ENCODE measurements at places on chromosomes 16 and 17.

DNA sequence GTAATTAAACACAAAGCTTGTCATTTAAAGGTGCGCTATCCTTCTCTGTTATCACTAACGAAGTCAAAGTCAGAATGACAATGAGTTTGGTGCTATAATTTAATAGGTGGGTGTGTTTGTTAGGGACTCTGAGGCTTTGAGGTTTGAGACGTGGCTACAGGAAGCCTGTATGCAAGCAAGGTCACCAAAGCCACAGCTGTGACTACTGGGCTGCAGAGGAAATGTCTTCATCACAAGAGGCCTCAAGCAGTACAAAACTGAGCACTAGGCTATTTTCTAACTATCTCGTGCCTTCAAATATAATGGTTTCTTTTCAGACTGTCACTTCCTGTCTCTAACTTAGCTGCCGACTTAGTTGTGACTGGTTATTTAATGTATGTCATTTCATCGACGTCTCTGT lies 141.2 kb downstream of the AATF start:
- no peak for DNase-seq

DNA sequence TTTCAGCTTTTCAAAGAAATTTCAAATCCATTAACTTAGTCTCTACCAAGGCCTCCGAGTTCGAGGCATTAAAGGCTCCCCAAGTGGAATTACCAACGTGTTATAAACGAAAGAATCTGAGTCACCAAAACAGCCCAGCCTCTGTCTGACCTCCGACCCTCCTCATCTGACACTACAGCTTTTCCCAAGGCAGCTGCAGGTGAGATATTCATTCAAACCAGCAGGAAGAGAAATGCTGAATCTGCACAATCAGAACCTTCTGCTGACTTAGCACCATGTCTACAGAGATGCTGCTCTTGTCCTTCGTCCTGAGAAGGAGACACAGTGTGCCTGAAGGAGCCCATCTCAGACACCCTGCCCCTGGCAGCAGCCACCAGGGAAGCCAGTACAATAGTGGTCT lies 30.5 kb downstream of the GRIN2A start:
- DNase-seq, result no peak

DNA sequence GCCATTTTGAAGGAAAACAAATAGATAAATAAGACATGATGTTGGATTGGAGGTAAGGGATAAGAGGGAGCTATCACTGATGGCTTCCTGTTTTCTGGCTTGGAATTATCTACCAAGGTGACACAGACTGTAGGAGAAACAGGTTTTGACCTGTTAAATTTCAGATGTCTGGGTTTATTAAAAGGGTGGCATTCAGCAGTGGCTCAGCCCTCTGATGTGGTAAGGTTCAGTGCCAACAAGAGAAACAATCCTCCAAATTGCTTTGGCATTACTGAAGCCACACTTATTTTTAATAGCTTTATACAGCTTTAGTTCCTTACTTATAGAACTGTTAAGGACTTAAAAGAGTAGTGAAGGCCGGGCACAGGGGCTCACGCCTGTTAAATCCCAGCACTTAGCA lies 37.0 kb upstream of the AKAP1 start:
- DNase-seq, result no peak

DNA sequence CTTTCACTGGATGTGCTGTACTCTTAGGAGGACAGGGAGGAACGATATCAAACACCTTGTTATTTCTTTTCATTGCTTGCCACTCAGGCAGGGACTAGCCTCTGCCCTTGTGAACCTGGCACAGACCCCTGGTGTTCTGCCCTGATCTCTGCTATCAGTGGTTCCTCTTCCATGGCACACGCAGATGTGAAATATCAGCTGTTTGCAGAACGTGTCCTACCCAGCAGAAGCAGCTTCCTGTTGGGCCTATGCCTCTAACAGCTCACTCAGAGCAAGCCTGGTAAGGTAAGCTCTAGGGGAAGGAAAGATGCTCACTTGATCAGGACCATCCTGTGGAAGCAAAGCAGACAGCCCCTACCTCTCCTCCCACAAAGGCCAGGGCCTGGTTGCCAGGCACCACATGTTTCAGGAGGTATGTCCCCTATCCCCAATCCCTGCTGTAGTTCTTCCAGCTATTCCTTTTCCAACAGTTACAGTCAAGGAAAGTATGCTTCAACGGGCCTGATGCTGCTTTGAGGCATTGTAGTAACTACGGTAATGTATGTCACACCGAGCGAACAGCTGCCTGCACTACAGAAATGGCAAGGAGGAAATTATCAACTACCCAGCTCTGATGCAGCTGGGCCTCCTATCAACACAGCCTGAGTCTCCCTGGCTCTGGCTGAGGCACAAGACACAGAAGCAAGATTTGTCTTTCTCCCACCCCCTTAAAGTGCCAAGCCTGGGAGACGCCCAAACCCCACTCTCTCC lies 41.3 kb upstream of the GFOD2 start:
- no peak for DNase-seq

- DNase-seq, result no peak
Measured at GRCh38 chr17:4001048-4001590, 36.9 kb upstream of the ATP2A3 start.

- peak; percentile 46 for DNase-seq
Measured at GRCh38 chr17:66667491-66668030, 167.4 kb upstream of the CACNG5 start.

- no peak for DNase-seq
Measured at GRCh38 chr17:7413346-7413985, 5.8 kb downstream of the NLGN2 start.

DNA sequence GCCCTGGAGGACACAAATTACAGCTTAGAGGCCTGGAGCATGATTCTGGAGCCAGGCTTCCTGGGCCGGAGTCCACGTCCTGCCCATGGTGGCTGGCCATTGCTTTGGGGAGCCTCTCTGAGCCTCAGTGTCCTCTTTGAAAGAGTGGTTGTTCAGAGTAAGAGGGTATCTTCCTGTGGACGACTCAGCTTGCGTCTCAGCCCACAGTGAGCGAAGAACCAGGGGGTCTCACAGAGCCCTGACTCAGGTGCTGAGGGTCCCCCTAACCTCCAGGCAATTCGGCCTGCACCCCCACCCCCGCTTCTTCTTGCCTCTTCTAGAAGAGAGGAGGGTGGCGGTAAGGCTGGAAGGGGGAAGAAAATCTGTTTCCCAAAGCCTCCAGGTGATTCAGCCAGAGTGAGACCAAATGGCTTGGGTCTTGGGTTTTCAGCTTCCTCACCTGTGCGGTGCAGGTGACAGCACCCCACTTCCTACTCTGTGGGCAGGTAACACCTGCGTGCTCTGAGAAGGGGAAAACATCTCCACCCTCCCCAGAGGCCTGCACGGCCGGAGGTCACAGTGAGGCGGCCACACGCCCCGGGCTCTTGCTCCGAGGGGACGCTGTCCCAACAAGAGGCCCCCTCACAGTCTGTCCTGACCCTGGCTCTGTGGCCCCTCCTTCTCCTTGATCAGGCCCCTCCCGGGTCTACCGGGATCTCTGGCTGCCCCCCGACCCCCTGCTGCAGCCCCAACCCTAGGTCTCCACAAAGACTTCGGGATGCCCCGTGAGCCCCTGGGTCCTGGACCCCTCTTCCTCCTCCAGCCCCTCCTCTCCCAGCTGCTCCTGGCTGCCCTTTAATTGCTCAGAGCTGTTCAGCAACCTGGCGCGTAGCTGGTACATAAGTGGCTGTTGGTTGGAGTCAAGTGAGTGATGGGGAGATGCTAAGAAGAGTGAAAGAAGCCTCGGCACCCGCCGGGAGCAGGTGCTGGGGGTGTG lies 119.2 kb downstream of the METRNL start:
- DNase-seq, result no peak

- peak; percentile 68 for DNase-seq
Measured at GRCh38 chr17:76868176-76868668, at the start of gene MGAT5B. Gene MGAT5B, plus strand, starts transcription at chr17:76868404. Its CDS starts 626 bp downstream, at chr17:76869030.

DNA sequence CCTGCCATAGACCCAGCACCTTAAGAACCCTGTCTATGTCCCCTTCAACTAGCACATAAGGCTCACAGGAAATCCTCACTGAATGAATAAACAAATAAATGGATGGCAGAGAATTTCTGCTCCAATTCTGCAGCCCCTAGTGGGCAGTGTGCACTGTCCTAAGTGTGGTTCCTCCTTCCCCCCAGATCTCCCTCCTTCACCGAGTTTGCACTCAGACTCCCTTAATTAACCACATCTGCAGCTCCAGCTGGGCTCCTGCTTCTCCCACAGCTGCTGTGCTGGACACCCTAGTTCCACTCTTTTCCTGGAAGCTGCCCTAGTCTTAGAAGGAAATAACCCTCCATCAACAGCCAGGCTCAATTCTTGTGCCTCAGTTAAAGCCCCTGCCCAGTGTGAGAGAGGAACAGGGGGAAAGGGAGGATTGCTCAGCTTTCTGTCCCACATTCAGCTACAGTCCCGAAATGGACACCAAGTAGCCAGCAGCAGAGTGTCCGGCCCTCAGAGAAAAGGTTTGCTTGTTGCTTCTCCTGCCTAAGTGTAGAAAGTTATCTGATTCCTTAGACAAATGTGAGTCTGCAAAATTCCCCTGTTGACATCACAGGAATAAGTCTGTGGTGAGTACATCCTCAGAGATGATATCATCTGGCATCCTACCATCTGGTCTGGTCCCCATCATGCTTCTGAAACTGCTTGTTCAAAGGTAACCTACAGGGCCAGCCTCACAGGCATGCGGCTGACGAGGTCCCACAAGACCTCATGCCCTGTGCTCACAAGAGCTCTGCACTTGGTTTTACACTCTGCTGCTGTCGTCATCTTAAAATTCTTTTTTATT lies 12.3 kb downstream of the LRRC3C start:
- no peak for DNase-seq

- no peak for DNase-seq
Measured at GRCh38 chr17:42354956-42355843, 33.0 kb downstream of the STAT3 start.

- no peak for DNase-seq
Measured at GRCh38 chr16:18018376-18018775, 318.2 kb downstream of the NPIPA8 start.

GRCh38 chr16:29198731-29199521 lies 207.6 kb downstream of the NPIPB11 start:
- no peak for DNase-seq

DNA sequence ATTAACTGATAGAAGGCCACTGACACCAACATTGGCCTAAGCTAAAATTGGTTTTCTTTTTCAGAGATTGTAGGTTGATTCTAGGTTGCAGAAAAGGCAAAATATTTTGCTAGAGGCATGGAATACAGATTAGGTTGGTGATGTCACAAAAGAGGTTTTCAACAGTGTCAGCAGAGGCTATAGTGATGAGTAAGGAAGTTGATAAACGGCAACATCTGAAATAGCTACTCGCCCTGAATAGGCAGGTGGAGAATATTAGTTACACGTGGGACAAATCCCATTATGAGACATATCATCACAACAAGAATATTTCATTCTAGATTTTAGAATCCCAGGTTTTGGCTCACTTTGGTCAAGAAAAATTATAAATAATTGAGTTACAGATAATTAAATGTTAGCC lies 1.5 kb upstream of the TOM1L1 start:
- no peak for DNase-seq

- DNase-seq, result peak; percentile 89
Measured at GRCh38 chr16:68040506-68041288, 17.6 kb downstream of the DUS2 start.

- no peak for DNase-seq
Measured at GRCh38 chr16:81678326-81679095, 100.6 kb upstream of the PLCG2 start.

- no peak for DNase-seq
Measured at GRCh38 chr17:11825572-11826209, 171.6 kb downstream of the ZNF18 start.

- no peak for DNase-seq
Measured at GRCh38 chr17:82804442-82805191, 35.2 kb downstream of the ZNF750 start.

- no peak for DNase-seq
Measured at GRCh38 chr16:7577588-7577987, 244.9 kb downstream of the RBFOX1 start.

- no peak for DNase-seq
Measured at GRCh38 chr16:81817296-81817695, 38.2 kb downstream of the PLCG2 start.

DNA sequence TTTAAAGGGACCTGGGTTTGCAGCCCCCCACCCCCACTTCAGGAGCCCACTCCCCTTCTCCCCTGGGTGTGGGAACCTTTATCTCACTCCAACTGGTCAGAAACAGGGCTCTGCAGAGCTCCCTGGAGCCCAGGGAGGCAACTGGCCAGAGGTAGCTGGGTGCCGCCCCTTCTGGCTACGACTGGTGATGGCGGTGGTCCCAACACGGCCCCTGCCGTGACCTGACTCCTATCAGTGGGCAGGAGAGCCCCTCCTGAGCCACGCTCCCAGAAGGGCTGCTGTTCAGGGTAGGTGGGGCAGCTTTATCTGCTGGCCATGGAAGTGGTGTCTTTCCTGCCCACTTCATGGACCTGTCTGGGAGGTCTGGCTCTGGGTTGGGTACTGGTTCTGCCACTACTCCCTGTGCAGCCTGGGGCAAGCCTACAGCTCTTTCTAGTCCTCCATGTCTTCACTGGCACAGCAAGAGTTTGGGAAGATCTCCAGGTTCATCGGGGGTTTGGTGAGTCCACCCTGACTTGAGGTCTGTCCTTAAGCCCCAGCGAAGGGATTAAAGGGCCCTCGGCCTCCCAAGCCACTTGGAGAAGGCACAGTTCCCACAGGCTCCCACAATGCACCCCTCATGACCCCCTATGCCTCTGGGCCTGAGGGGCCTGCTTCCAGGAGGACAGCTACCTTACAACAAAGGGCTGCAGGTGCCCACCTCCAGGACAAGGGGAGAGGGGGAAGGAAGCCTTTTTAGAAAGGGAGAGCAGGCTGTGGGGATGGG lies 5.5 kb upstream of the SREBF1 start:
- DNase-seq, result no peak

- DNase-seq, result no peak
Measured at GRCh38 chr17:15475631-15476354, 8.4 kb upstream of the CDRT4 start.

All from stimulated activated CD4-positive, alpha-beta T cell treated with anti-CD3 and anti-CD28 coated beads, Interleukin-1b, Interleukin-23, amount 100 ng/mL, for 4 hours (primary cell).